ENCODE measurements at places on chromosomes 4 and X.

DNA sequence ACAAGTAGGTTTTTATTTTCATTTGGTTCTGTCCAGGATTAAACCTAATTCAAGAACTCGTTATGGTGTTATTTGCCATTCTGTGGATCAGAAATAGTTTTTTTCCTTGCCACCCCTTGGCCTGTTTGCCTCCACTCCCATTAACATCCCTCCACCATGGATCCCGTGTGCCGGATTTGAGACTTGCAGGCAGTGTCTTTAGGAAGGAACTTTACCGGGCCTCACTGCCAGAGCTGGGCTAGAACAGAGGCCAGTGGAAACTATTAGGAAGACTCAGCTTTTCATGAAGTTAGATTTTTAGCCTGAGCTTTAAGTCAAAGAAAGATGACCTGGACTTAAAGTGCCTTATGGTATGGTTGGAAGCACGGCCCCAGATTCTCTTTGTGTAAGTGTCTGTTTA lies 2.4 kb downstream of the KLHL2 start:
- no peak for DNase-seq

DNA sequence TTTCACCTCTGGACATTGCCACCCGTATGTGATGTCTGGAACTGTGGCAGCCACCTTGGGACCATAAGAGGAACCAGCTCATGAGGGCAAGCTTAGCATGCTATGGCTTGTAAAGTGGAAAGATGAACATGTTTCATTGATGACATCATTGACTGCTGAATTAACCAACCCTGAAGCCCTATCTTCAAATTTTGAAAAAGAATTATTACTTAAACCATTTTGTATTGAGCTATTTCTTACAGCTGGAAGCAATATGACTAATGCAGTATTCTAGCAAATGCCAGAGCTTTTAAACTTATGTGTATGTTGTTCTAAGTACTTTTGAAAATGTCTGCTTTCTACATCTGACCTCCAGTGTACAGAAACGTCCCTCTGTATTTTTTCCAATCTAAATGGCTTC lies 18.1 kb downstream of the GUCY2F start:
- no peak for DNase-seq

GRCh38 chr4:29551821-29552220 lies 1168.3 kb upstream of the PCDH7 start:
- DNase-seq, result no peak

GRCh38 chr4:94527556-94528233 lies 76.0 kb downstream of the PDLIM5 start:
- no peak for DNase-seq

DNA sequence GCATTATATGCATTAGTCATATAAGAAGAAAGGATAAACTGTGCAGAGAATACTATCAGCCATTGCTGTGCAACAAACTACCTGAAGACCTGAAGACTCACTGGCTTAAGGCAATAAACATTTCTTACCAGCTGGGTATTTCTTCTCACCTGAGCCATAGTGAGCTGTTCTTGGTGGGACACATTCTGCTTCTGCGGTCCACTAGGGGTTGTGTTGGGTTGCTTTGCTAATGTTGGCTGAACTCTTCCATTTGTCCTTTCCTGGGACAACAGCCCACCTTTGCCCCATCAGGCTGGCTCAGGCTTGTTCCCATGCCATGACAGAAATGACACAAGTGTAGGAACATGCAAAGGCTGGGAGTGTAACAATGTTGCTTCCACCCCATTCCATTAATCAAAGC lies 388.6 kb downstream of the PCDH7 start:
- DNase-seq, result no peak

- DNase-seq, result no peak
Observed at GRCh38 chr4:189828081-189828697, 112.5 kb upstream of the FRG1 start.

DNA sequence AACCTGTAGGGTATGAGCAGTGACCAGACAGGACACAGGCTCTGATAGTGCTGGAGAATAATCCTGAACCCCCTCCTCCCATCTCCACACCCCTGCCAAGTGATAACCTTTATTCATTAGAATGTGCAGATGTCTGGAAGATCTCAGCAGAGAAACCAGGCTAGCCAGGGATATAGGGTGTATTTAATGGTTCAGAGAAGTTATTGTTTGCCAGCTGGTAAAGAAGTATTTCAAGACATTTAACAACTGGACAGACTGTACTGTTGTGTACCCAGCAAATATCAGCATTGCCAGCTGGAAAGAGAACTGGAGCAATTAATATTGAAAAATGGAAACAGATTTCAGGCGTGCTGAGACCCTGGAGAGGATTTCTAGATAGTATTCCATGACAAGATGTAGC lies 94.5 kb downstream of the RASGEF1B start:
- no peak for DNase-seq

DNA sequence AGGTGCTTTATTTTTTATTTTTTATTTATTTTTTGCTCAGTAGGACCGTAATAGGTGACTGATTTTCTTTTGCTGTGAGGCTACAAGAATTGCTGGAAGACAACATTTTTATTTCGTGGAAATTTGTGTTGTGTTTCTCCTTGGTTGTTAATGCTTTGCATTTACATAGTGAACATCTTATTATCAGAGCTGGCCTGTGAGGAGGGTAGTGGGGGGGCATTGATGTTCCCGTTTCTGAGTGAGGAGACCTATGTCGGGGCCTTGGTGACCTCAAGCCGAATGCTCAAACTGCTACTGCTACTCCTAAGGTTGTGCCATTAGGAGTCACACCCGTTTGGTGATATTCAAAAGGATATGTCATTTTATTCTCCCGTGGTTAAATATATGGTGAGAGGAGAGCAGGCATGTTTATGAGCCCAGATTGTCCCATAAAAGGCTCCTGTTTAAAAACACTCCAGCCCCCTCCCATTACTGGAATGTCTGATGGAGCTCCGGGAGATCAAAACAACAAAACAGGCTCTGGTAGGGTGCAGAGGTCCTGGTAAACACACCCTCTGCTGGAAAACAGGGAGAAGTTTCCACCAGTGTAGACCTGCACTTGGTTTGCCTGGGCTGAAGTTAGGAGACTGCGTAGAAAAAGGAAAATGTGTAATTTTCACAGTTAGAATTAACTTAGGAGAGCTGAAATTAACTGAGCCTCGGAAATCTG lies 5.6 kb downstream of the PDGFRA start:
- DNase-seq, result no peak

- no peak for DNase-seq
Observed at GRCh38 chr4:176563591-176563990, 229.1 kb downstream of the VEGFC start.

- no peak for DNase-seq
Observed at GRCh38 chr4:2082118-2082517, 23.0 kb downstream of the NAT8L start.

- no peak for DNase-seq
Observed at GRCh38 chr4:74178798-74179197, 20.9 kb downstream of the MTHFD2L start.

- DNase-seq, result no peak
Observed at GRCh38 chr4:23707652-23708026, 182.2 kb downstream of the PPARGC1A start.

DNA sequence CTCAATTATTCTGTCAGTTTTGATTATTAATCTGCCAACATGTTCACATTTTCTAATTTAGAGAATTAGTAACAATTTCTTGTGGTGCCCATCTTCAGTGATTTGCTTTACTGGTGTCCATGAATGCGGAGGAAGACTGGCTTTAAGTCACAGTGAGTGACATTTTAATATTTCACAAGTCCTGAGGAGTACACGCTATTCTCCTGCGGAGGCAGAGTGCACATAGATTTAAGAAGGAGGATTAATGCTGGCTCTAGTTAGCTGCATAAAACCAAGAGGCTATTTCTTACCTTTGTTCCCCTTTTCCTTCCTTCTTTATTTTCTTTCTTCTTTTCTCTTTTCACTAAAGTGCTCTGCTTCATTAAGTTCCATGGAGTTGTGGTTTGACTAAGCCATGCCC lies 495.2 kb upstream of the IGFBP7 start:
- no peak for DNase-seq

DNA sequence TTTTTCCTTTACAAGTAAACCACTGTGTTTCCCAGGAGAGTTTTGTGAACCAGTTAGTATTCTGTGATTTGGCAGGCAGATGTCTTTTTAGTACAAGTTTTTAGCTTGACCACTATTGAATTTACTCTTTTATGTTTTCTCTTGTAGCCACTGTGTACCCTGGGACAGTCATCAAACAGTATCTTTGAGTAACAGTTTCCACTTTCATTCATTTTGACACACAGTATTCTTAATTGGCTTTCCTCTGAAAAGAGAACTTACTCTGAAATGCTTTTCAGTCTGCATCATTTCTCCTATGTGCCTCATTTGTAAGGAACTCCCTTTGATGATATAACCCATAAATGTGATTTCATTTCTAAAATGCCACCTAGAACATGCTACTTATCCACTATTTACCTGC lies 476.5 kb downstream of the PDGFC start:
- no peak for DNase-seq

DNA sequence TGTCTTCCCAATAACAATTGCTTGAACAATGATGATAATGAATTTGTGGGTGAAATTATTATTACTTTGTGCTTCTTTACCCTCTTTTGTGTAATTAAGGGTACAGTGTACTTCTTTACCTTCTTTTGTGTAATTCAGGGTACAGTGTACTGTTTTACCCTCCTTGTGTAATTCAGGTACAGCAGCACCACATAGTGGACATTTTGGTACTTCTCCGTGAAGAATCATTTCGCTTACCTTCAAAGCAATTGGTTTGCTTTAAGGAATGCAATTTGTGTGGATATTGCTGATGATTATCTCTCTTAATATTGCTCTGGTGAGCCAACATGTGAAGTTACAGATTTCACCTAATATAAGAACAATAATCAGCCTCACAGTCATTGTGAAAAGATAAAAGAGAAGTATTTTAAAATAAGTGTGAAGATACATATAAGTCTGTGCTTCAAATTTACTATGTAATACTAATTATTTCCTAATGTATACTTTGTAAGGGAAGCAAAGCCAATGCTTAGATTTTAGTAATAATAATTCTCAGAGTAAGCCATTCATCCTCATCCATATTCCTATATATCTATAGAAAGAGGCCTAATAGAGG lies 27.2 kb upstream of the SEC24B start:
- DNase-seq, result peak; percentile 52

DNA sequence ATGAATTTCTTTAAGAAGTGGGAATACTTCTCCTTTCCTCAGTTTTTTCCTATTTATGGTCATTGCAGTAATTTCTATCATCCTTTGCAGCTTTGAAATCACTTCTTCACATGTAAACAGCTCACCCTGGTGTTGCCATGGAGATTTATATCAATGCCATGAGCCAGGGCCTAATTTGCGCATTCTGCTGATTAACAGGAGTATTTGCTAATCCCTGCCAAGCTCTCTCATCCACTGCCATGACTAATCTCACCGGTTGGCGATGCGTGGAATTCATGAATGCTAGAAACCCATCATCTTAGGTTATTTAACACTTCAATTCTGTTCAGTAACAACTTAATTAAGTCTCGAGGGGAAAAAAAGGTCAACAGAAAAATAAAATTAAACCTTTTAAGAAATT lies 11.8 kb upstream of the FGF13 start:
- DNase-seq, result no peak

- DNase-seq, result no peak
Observed at GRCh38 chrX:101362757-101363156, 14.2 kb upstream of the TIMM8A start.

- DNase-seq, result no peak
Observed at GRCh38 chr4:142728233-142728632, 117.9 kb downstream of the INPP4B start.

- DNase-seq, result no peak
Observed at GRCh38 chr4:97531351-97531750, 611.9 kb downstream of the STPG2 start.

DNA sequence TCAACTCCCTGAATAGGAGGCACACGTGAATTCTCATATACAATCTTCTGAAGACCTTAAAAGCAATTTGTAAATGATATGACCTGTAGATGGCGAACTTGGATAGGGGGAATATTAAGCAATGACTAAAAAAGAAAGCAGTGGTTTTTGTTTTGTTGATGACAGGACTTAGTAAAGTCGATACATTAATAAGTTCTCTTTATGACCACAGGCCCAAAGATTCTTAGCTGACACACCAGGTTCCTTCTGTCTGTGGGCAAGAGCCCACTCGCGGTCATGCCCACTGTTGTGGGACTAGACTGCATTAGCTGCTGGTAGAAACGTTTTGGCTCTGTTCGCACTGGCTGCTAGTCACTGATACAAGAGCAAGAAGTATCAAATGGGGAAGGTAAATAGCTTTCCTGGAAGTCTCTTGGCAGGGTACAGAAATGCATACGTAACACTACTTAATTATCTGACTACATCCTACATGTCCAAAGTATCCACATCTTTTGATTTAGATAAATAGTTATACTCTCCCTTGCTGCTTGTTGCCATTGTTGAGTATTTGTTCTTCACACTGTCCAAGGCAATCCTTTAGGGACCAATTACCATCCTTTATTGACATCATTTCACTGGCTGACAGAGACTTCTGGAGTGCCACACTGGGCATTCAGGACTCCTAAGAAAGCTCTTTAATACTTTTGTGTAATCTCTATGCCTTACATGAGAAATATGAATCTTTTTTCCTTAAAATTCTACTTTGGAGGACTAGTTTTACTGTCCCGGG lies 31.0 kb downstream of the ALPK1 start:
- peak; percentile 56 for DNase-seq

- no peak for DNase-seq
Observed at GRCh38 chr4:45350438-45350837, 624.1 kb upstream of the GNPDA2 start.

DNA sequence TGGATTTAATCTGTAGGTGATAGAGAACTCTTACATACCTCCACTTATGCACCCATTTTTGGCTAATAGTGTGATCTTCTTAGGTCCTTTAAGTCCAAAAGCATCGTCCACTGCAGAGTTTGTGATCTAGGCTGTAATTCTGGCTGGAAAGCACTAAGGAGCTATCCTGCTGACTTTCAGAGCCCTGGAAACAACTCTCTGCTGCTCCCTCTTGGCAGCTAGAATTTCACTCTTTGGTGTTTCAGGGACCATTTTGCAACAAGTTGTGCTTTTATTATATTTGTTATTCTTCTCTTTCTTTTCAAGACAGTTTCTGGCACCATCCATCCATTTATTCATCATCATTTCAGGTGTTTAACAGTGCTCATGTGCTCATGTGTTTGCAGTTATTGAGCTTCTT lies 130.0 kb downstream of the RBM46 start:
- no peak for DNase-seq

DNA sequence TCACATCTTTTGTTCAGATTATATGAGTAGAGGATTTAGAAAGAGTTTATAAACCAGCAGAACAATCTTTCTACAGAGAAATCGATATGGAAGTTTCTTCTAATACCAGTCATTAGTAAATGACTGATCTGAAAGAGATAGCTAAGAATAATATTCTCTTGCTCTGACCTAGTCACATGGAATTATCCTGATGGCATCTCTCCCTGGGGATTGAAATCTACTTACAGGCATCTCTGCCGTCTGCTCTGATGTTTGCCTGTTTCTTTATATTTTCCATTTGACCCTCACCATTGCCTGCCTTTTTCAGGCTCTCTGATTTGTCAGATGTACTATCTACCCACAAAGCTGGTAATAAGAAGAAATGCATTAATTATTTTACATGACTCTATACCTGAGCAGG lies 1157.3 kb downstream of the PCDH7 start:
- no peak for DNase-seq

Data from CD4-positive, alpha-beta T cell treated with Interleukin-4 for 4 hours (primary cell).